ENCODE measurements at places on chromosomes 3 and 15. TPM values are rescaled to one million over a fixed set of nuclear protein-coding genes. Genes with fewer than 3 reads are reported as not detected.
A peak's percentile ranks its signal among the peaks of the same experiment; 100 is the strongest.

DNA sequence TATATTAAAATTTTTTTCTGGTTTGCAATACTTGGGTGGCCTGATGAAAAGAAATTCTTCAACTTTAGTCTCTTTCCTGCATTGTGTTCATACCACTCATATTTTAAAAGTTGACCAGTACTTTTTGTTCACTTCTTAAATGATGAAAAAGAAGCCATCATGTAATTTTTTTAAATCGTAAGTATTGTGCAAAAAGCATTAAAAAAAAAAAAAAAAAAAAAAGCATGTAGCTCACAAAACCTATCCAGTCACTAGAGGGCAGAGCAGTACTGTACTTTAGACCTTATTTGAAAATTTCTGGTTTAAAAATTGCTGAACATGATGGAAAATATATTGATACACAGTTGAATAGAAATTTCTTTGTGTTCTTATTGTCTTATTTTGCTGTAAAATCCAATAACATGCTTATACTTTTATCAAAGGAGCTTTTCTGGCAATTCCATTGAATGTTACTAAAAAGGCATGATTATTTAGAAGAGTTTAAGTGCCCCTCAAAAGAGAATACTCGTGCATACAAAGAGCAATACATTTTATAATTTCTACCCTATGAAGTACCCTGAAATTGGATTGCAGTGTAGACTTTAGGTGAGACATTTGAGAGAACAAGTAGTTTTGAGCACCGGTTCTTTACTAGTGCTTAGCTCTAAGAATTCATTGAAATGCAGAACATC, 137.7 kb downstream of the BBX start:
- no peak for DNase-seq

- DNase-seq, result no peak
Measured at GRCh38 chr3:11522953-11523571, 120.7 kb downstream of the VGLL4 start.

Gene PEX11A
- 17.4 TPM for total RNA-seq

DNA sequence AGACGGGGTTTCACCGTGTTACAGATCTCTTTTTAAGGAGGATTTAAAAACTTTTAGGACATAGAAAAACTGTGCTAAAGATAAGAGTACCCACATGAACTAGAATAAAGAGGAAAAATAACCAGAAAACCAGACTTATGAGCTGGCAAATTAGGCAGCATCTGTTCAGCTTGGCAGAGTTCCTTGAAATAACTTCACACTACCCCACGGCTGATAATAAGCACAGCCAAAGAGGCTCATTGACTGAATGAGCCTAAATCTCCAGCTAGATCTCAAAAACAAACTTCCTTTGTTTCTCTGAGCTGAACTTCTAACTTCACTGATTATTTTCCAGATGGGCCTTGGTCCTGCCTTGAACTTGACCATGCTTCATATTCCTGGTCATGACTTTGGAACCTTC, 26.7 kb upstream of the PIK3R4 start:
- DNase-seq, result no peak

DNA sequence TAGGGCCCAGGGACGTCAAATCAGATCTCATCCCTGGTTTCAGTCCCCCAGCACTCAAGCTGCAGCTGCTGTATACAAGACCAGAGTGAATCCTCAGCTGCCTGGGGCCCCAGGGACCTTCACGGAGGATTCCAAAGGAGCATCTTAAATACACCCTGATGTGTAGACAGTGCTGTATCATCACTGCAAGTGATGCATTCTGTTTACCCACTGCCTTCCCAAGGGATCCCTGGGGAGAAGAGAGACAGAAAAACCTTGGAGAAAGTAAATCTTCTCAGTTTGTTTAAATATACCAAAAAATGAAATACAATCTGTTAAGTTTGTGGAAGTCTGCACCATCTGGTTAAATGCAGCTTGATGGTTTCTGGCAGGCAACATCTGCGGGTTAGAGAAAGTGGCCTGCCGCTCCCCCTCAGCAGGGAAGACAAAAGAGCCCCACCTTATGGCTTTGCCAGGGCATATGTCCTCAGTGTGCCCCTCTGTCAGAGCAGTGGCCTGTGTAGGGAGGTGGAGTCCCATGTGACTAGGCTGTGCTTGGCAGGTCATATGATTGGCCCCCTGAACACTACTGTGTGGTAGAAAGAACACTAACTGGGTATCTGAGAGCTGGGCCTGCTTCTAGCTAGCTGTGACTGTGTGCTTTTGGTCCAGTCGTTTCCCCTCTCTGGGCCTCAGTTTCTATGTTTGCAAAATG, 222.2 kb upstream of the TRIM42 start:
- no peak for DNase-seq

GRCh38 chr3:62236016-62236415, 137.3 kb downstream of the FEZF2 start:
- no peak for DNase-seq

Gene INSYN1
- total RNA-seq, result 31.1 TPM

Gene CCR9
- 0.24 TPM for total RNA-seq

GRCh38 chr3:26428992-26429391, 193.6 kb upstream of the LRRC3B start:
- DNase-seq, result no peak

GRCh38 chr15:70258369-70259027, 160.8 kb upstream of the TLE3 start:
- no peak for DNase-seq

GRCh38 chr3:44252332-44252959, 10.8 kb downstream of the TOPAZ1 start:
- DNase-seq, result no peak

Gene ROPN1
- total RNA-seq, result not detected

DNA sequence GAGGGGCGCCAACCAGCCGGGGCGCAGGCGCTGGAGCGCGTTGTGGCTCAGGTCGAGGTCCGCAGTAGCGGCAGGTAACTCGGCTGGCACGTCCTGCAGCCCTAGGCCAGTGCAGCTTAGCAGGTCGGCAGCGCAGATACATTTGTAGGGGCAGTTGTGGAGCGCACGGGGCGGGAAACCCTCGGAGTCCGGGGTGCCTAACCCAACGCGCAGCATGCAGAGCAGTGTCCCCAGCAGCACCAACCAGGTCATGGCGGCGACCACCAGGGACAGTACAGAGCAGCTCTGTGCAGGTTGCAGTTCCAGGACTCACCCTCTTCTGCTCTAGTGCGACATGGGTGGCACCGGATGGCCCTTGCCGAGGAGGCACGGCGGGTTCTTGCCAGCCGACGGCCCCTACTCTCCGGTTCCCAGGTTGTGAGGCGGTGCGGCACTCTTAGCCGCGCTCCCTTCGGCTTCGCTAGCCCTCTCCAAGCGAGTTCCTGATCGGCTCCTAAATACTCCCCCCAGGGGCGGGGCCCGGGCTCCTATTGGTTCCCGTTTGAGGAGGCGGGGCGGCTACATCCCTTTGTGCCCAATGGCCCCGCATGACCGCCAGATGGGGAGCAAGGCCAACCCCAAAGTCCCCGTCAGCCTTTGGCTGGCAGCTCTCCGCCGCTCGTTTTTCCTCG, at the start of gene AMIGO3:
AMIGO3 (minus strand) TSS at position 471 of the 671 bp plus-strand sequence; CDS start at position 252, 219 bp downstream.
- DNase-seq, result peak; percentile 96

- DNase-seq, result no peak
Measured at GRCh38 chr3:149296972-149297371, 36.5 kb downstream of the TM4SF18 start.

DNA sequence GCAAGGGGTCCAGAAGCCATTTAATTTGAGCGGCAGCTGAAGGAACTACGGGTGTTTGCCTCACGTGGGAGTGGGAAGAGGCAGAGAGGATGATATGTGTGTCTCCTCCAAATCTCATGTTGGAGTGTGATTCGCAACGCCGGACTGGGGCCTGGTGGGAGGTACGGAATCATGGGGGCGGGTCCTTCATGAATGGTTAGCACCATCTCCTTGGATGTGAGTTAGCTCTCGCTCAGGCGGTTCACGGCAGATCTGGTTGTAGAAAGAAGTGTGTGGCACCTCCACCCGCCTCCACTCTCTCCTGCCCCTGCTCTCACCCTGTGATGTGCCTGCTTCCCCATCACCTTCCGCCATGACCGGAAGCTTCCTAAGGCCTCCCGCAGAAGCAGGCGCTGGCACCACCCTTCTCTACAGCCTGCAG, 25.4 kb downstream of the XXYLT1 start:
- DNase-seq, result peak; percentile 15

Gene DHFR2
- 8.7 TPM for total RNA-seq

DNA sequence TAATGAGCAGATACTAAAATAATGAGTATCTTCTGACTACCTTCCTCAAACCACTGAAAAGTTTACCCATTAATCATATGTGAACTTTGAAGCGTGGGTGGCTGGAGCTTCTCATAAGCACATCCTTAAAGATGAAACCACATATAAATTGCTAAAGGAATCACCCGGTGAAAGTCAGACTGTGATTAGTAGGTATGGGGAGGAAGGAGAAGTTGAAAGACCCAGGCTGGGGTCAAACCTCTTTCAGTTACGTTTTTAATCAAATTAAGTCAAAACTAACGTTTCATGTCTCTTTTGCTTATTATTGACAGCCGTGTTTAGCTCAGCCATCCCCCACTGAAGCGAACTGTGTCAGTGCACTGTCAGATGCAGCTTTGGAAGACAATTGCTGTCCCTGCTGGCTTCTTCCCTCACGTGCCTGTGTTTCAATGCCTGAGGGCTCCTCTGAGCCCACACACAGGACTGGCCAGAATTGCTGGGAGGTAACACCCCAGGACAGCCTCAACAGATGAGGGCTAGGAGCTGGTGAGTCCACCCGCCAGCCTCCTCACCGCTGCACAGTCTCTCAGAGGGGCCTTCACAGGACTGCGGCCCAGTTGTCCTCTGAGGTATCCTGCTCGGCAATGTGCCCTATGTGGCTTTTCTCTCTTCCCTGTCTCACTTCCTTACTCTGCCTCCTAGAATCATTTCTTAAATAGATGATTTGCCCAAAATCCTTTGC, 29.3 kb upstream of the SH3BP5 start:
- DNase-seq, result no peak

Gene ZNF502
- 6.8 TPM for total RNA-seq

- DNase-seq, result no peak
Measured at GRCh38 chr3:62365391-62366125, 7.8 kb downstream of the FEZF2 start.

Gene MAP1A
- total RNA-seq, result 20.1 TPM

Gene CILP
- 24.3 TPM for total RNA-seq

- DNase-seq, result no peak
Measured at GRCh38 chr15:58522391-58522790, 90.6 kb downstream of the LIPC start.

Gene FMN1
- total RNA-seq, result 3.3 TPM

Gene ZNF80
- total RNA-seq, result not detected

DNA sequence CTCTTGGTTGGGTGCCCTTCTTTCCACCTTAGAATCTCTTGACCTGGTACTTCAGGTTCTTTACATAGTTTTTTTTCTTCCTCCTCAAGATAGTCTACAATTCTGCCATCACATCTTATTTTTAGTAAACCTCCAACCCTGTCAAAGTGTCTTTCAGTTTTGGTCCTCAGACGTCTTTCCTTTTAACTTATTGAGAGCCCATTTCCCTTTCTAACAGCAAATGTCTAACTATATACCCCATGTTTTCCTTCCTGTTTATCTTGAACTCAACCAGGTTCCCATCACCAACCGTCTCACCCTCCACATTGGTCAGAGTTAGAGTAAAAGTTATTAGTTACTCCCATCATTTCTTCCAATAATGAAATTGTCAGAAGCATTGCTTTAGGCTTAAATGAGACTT, 10.4 kb downstream of the KBTBD12 start:
- no peak for DNase-seq

GRCh38 chr3:98954791-98955604, 53.5 kb upstream of the DCBLD2 start:
- DNase-seq, result no peak

DNA sequence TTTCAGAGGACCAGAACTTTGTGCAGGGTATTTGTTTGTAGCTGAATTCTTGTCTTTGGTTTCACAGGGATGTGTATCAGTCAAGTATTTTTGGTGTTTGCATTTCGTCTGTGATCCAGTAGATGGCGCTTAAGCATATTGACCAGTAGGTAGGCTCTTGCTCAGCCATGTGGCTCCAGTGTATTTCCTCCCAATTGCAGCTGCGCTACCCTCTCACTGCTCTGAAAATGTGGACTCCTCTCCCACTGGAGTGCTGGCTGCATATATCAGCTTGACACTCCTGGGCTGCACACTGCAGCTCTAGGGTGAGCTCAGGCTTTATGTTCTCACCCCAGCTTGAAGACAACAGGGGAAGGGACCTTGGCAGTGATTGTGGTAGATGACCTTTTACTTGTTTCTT, 1264.3 kb upstream of the ALCAM start:
- DNase-seq, result no peak

Gene NANOGP8
- total RNA-seq, result 3.3 TPM

GRCh38 chr3:122918576-122919290, 108.8 kb downstream of the SEMA5B start:
- DNase-seq, result no peak

DNA sequence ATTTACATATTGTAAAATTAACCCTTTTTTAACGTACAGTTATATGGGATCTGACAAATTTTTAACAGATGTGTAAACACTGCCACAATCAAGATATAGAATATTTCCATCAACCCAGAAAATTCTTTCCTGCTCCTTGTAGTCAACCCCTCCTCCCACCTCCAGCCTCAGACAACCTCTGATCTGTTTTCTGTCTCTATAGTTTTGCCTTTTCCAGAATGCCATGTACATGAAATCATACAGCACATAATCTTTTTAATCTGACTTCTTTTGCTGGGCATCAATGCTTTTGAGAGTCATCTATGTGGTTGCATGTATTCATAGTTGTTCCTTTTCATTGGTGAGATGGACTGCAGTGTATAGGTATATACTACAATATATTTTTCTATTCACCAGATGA, 153.0 kb downstream of the SMAD6 start:
- DNase-seq, result no peak

DNA sequence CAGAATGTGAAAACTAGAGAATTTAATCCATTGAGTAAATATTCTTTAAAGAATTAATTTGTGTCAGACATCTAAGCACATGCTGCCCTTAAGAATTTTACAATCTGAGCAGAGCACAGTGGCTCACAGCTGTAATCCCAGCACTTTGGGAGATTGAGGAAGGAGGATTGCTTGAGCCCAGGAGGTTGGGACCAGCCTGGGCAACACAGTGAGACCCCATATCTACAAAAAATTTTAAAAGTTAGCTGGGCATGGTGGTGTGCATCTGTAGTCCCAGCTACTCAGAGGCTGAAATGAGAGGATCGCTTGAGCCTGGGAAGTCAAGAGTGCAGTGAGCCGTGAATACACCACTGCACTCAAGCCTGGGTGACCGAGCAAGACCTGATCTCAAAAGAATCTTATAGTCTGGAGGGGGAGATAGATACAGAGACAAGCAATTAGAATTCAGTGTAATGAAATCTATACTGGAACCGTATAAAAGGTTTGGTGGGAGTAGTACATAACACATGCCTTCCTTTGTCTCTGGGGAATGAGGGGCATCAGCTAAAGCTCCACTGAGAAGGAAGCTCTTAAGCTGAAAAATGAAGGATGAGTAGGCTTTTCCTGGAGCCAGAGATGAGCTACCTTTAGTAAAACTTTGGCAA, 21.2 kb downstream of the ATP11B start:
- no peak for DNase-seq

DNA sequence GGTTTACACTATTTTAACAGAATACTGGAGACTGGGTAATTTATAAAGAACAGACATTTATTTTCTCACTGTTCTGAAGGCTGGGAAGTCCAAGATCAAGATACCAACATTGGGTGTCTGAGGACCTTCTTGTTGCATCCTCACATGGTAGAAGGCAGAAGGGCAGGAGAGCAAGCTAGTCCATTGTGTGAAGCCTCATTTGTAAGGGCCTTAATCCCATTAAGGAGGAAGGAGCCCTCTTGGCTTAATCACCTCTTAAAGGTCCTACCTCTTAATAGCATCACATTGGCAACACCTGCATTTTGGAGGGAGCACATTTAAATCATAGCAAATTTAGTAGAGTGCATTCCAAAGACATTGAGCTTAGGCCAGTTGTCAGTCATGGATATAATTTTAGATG, 26.2 kb downstream of the UBE2Q2 start:
- DNase-seq, result no peak

GRCh38 chr3:153958635-153959595, 162.3 kb upstream of the ARHGEF26 start:
- no peak for DNase-seq
